ENCODE measurements at places on chromosomes 16 and 17.

DNA sequence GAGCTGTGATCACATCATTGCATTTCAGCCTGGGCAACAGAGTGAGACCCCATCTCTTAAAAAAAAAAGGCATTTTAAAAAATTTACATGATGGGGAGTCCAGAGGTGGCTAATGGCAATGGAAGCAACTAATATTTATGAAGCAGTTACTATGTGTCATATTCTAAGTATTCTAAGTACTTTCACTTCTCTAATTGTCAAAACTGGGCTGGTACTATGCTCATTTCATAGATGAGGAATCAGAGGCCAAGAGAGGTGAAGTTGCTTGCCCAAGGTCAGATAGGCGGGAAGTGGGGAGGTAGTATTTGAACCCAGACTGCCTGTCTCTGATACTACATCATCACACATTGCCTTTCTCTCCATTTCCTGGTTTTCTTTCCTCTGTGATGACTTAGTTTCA lies 50.7 kb downstream of the SLC5A11 start:
- DNase-seq: no peak

DNA sequence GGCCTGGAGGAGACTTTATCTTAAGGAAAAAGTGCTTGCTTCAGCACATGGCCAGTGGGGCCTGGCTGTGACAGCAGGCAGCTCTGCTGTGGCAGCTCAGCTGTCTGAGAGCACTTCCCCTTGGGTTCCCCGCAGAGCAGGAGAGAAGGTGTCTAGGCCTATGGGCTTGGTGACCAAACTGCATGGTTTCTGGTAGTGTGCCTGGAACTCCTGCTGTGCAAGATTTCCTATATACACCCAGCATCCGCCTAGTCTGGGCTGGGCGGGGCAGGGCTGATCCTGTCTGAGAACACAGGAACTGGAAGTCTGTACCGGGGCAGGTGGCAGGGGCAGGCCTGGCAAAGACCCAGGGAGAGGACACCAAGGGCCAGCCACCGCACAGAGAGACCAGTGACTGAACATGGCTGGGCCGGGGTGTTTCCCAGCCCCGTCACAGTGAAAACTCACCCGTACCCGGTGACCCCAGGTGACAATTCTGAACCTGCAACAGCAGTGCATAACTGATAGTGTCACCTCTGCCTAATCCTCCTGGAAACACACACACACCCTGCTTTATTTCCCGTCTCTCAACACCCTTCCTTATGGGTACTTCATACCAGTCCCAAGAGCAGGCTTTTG lies 39.3 kb downstream of the CHD9 start:
- DNase-seq: peak; percentile 49

- peak; percentile 47 for DNase-seq
Observed at GRCh38 chr17:1174263-1174880, 5.4 kb downstream of the ABR start.

- no peak for DNase-seq
Observed at GRCh38 chr17:73513426-73513825, 130.8 kb downstream of the SDK2 start.

GRCh38 chr16:28192806-28193529 lies 18.8 kb downstream of the XPO6 start:
- no peak for DNase-seq

GRCh38 chr16:71472051-71472450 lies 10.0 kb upstream of the ZNF23 start:
- no peak for DNase-seq

DNA sequence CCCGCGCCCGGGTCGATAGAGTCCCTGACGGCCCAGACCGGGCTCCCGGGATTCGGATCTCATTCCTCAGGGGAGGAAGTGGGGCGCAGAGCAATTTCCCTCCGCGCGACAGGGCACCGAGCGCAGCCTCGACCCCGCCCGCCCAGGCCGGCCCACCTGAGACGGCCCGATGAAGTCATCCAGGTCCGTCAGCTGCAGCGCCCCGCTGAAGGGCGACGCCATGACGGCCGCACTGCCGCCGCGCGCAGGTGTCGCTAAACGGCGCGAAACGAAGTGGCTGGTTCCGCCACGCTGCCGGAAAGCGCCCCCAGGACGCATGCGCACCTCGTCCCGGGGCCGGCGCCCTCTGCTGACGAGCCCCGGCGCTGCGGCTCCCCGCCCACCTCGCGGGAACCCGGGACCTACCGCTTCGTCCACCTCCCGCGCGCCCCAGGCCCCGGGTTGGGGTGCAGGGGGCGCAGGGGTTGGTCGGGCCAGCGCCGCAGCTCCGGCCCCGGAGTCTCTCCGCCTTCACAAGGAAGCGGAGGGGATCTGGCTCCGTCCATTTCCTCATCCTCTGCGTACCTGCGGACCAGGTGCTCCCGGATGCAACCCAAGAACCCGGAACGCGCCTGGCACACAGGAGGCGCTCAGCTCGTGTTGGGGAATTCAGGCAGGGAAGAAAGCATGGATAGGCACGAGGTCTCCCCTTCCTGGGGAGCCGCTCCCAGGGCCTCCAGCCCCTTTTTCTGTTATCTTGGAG lies at the start of gene CIAO3:
Gene CIAO3 (minus strand): TSS at position 234 of the 742 bp plus-strand sequence. CDS start 12 bp downstream, at position 222.
- peak; percentile 93 for DNase-seq

DNA sequence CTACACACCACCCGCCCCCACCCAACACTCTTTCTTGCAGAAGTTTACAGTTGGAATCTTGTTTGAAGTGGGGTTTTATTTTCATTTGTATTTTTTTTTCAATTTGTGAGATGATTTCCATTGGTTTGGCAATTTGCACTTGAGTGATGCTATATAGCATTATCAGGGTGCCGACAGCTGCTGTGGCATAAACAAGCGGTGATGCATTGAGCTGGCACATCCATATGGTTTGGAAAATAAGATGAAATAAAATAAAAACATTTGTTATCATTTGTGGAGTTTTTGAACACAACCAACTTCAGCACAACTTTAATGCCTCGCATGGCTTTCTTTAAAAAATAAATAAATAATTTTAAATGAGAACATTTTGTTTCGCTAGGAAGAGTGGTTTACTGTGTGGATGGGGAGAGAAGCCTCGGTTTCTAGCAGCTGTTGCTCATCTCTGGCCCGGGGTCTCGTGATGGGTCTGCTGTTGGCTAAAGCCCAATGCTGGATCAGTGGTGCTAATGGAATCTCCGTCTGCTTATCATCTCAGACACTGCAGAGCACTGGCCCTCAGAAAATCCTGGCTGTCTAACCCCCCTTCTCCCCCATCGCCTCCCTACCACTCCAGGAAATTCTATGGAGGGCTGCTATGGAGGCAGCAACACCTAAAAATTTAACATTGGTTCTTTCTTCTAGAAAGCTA lies 192.3 kb upstream of the MAF start:
- peak; percentile 68 for DNase-seq

GRCh38 chr16:57377080-57377841 lies 5.0 kb downstream of the CX3CL1 start:
- no peak for DNase-seq

DNA sequence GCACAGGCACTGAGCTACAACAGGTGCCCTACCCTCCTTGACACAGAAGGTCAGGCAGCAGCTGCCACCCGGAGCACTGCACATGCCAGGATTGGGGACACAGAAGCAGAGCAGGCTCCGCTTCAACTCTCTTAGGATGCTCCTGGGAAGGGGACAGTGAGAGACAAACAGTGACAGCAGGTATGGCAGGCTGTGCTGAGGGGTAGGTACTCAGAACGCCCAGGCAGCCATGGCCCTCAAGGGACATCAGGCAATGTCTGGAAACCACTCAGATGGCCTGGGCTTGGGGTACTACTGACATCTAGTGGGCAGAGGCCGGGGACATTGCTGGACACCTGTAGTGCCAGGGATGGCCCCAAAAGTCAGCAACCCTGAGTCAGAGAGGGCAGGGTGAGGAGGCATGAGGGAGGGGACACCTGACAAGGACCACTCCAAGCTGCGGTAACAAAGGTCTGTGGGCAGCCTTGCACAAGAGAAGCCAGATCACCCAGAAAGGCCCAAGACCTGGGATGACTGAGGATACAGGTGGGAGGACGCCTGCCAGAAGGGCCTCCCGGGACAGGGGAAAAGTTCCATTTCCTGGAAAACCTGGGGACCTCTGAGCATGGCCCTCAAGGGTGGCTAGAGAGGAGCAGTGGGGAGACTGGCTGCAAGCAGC lies 21.2 kb downstream of the PEMT start:
- no peak for DNase-seq

GRCh38 chr16:56067406-56067805 lies 123.9 kb upstream of the GNAO1 start:
- no peak for DNase-seq

- no peak for DNase-seq
Observed at GRCh38 chr16:31453255-31454204, 5.8 kb upstream of the ARMC5 start.

GRCh38 chr17:8285270-8286181 lies 2.9 kb upstream of the RANGRF start:
- DNase-seq: no peak

DNA sequence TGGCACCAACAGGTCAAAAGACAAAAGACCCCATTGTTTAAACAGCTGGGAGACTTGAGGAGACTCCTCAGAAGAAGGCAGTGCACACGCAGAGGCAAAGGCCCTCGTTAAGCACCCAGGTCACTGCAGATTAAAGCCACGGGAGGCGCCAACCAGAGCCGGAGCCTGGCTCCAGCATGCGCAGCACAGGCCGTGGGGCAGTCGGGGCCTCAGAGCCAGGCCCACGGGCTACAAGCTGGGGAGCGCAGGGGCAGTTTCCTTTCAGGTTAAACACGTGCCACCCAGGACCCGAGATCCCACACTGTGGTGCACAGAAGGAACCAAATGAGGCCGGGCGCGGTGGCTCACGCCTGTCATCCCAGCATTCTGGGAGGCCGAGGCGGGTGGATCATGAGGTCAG lies 9.2 kb downstream of the PIEZO1 start:
- no peak for DNase-seq

DNA sequence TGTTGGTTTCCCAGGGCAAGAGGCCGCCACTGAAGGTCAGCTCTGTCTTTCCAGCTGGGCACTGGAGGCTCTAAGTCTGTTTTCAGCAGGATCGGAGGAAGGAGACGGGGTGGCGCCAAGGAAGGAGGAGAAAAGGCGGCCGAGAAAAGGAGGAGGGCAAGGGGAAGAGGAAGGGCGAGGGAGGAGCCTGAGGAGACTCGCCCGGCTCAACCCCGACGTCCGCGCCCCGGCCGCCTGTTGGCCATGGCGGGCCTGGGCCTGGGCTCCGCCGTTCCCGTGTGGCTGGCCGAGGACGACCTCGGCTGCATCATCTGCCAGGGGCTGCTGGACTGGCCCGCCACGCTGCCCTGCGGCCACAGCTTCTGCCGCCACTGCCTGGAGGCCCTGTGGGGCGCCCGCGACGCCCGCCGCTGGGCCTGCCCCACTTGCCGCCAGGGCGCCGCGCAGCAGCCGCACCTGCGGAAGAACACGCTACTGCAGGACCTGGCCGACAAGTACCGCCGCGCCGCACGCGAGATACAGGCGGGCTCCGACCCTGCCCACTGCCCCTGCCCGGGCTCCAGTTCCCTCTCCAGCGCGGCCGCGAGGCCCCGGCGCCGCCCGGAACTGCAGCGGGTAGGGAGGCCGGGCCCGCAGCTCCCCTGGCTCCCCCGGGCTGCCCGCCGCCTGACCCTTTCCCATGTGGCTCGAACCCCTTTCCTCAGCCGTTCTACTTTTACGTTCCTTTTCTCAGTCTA lies at the start of gene RNF135:
Gene RNF135 (plus strand): TSS at position 209 of the 737 bp plus-strand sequence. CDS start 35 bp downstream, at position 244.
- peak; percentile 90 for DNase-seq

GRCh38 chr16:47492428-47493377 lies 31.6 kb downstream of the PHKB start:
- peak; percentile 62 for DNase-seq

- DNase-seq: no peak
Observed at GRCh38 chr16:68503334-68503733, 35.8 kb upstream of the ZFP90 start.

GRCh38 chr16:46783800-46784199 lies 35.7 kb upstream of the MYLK3 start:
- no peak for DNase-seq

GRCh38 chr17:15451680-15452079 lies 15.7 kb downstream of the CDRT4 start:
- DNase-seq: peak; percentile 7

DNA sequence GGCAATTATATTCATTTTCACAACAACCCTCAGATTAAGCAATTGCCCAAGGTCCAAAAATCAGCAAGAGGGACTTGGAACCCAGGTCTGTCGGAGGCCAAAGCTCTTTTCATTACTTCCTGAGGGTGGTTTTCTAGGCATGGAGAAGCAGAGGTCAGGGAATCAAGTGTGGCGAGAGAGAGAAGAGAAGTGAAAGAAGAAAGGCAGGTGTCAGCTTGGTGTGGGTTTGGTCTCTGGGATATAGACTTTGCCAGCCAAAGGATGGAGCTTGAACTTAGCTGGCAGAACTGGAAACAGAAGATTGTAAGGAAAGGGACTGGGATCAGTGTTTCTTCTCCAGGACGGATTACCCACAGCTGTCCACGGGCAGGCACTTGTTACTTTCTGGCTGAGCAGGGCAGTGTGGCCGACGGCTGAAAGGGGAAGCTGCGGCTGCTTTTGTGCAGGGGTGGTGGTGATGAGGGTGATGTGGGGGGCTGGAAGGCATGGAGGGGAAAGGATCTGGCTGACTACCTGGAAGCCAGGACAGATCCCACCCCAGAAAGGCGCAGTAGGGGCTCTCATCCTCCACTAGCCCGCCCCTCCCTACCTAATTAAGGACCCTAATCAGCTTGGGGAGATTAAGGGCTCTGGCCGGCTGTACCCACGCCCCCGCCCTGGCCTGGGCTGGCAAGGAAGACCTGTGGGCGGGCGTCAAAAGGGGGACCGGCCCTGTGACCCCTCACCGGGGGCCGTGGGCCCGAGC lies at the start of gene GUCY2D:
Gene GUCY2D (plus strand): TSS at position 640 of the 745 bp plus-strand sequence. CDS start 433 bp downstream, outside the sequence.
- no peak for DNase-seq

GRCh38 chr17:45977976-45978626 lies 20.9 kb upstream of the STH start:
- no peak for DNase-seq

GRCh38 chr17:77455111-77455890 lies 314.5 kb downstream of the SEC14L1 start:
- no peak for DNase-seq

DNA sequence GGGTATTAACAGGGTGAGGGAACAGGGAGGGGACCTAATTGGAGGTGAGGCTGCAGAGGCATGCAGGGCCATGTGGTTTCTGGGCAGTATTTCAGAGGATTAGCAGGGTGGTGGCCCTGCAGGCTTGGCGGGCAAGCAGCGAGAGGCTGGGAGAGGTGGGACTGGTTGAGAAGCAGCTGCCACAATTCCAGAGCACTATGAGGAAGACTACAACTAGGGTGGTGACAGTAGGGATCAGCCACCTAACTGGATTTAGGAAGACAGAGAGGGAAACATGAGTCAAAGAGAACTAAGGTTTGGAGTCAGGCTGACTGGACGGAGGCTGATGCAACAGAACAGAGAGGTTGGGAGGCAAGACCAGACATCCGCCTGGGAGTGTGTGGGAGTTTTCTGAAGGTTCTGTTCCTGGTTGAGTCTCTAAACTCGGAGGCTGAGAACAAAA lies 12.3 kb downstream of the ALOXE3 start:
- DNase-seq: no peak

Measured in femur (tissue), 1 donor.